SK-N-SH (cell line): ENCODE measurements at places on chromosomes 5 and 9.

DNA sequence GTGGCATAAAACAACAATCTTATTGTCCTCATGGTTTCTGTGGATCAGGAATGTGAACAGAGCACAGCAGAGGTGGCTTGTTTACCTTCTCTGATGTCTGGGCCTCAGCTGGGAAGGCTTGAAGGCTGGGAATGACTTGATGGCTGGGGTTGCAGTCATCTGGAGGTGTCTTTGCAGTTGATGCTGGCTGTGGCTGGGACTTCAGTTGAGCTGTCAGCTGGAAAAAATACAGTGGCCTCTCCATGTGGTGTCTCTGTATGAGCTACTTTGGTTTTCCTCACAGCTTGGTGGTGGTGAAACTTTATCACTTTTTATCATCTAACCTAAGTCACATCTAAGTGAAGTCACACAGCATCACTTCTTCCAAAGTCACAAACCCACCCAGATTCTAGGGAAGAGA is 24.7 kb upstream of the STX17 start:
- DNase-seq = no peak

GRCh38 chr9:122246666-122247065 is 17.9 kb upstream of the LHX6 start:
- DNase-seq = no peak

- DNase-seq = no peak
These were observed 21.3 kb downstream of the SPRY4 start for GRCh38 chr5:142303565-142303964.

- DNase-seq = no peak
These were observed 42.6 kb downstream of the CETN3 start for GRCh38 chr5:90366948-90367347.

- DNase-seq = no peak
These were observed 339.4 kb downstream of the KDM4C start for GRCh38 chr9:7097040-7097715.
